ENCODE measurements at places on chromosomes 7 and 10. TPM values are rescaled to one million over a fixed set of nuclear protein-coding genes. Genes with fewer than 3 reads are reported as not detected.

TET1 gene
- 6.9 TPM for total RNA-seq

MINDY4 gene
- total RNA-seq = 5.6 TPM

SLC16A9 gene
- total RNA-seq = 1.2 TPM

PNLIP gene
- total RNA-seq = not detected

- H3K4me1 ChIP-seq = no peaks in the 10 kb centered on the region
- H3K27ac ChIP-seq = no peak overlapping the region
- DNase-seq = no peak
- H3K27me3 ChIP-seq = no peaks in the 10 kb centered on the region
- no peaks in the 10 kb centered on the region for H3K36me3 ChIP-seq
- no peak overlapping the region for H3K4me3 ChIP-seq
Measured at GRCh38 chr10:123860856-123861255, 30.8 kb downstream of the CPXM2 start.

- H3K27ac ChIP-seq = no peak overlapping the region
- no peaks in the 10 kb centered on the region for H3K4me1 ChIP-seq
- no peaks in the 10 kb centered on the region for H3K27me3 ChIP-seq
- no peak overlapping the region for H3K4me3 ChIP-seq
Measured at GRCh38 chr7:24025094-24025493, 258.9 kb upstream of the NPY start.

DNA sequence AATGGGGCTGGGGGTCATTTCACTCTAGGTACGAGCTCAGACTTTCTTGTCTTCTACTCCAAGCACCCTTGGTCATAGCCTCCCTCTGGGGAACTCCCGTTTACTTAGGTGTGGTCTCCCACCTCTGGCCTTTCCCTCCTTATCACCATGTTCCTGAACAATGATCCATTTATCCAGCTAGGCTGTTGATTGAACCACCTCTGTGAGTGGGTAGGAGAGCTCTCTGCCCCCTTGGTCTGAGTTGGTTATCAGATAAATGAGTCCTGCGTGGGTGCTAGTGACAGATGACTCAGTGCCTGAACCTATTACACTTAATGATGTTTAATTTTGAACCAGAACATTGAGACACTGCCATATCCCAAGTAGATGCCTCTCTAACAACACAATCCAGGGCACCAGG lies 9.4 kb downstream of the BLNK start:
- H3K27me3 ChIP-seq = no peaks in the 10 kb centered on the region
- DNase-seq = no peak
- no peak overlapping the region for H3K27ac ChIP-seq
- no peaks in the 10 kb centered on the region for H3K4me1 ChIP-seq

DNA sequence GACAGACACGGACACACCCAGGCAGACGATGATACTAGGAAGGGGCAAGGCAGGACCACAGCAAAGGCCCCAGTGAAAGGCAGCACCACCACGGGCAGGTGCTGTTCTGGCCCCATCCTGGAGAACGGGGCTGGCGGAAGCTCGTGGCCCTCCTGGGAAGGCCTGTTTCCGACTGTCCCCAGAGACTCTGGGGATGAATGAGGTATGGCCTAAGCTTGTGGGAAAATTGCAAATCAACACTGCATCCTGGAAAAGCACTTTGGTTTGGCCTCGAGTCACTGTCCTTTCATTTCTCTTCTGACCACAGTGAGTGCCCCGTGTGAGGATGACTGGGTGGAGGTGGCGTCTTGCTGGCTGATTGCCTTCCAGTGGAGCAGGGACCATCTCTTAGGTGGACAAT lies 81.6 kb upstream of the ANLN start:
- H3K4me3 ChIP-seq = no peak overlapping the region
- H3K27ac ChIP-seq = no peak overlapping the region
- no peaks in the 10 kb centered on the region for H3K36me3 ChIP-seq
- no peak for DNase-seq
